ENCODE measurements at places on chromosomes 11 and 22.

DNA sequence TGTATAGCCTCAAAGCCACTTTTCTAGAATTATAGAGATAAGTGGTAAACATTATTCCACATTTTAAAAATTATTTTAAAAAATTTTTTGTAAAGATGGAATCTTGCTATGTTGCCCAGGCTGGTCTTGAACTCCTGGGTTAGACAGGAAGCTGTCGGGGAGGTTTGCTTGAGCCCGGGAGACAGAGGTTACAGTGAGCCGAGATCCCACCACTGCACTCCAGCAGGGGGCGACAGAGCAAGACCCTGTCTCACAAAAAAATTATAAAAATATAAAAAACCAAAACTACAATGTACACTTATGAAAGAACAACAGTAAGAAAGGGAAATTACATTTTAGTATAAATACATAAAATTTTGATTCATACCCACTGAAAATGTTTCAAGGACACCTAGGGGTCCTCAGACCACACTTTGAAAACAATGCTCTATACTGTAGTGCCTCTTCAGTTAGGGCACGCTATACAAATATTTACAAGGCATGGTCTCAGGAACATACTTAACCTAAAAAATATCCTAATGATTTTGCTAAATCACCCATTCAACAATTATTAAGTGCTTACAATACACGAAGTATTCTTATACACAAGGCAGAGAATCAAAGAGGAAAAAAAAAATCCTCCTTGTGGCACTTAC is 111.2 kb downstream of the MRTFA start:
- DNase-seq = no peak

GRCh38 chr11:63979426-63979825 is 5.0 kb downstream of the COX8A start:
- no peak for DNase-seq

DNA sequence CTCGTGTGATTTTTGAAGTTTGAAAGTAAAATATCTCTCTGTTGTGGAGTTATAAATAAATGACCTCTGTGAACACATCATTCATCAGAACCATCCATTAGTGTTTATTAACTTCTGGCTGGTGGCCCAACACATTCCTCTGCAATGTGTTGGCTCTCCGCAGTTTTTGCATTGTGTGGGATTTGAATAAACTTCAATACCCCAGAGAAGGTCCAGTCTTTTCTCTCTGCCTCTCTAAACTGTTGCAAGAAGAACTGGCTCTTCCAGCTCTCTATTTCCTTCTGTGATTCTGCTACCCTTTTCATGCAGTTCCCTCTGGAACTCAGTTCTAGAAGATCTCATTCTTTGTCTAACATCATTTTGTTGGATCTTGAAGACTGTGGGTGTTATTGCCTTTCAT is 125.0 kb upstream of the ARHGAP42 start:
- no peak for DNase-seq

- no peak for DNase-seq
Observed at GRCh38 chr11:5922749-5923426, 19.2 kb upstream of the OR56A3 start.

DNA sequence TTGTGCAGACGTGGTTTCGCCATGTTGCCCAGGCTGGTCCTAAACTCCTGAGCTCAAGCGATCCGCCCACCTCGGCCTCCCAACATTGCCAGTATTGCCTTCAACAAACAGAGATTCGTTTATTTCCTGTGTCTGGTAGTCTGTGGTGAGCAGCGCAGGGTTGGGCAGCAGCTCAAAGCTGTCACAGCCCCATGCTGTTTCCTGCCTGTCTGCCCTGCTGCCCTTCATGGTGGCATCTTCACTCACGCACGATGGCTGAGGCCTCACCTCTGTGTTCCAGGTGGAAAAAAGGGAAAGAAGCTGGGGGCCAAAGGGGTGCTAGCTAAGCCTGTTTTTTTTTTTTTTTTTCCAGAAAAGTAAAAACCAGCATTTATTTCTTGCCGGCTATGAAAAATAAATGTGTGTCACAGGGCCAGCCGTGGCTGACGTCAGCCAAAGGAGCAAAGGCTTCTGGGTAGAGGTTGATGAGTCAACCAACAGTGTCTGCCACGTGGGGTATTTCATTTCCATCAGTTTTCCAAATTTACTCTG is 28.8 kb downstream of the TBC1D22A start:
- no peak for DNase-seq

DNA sequence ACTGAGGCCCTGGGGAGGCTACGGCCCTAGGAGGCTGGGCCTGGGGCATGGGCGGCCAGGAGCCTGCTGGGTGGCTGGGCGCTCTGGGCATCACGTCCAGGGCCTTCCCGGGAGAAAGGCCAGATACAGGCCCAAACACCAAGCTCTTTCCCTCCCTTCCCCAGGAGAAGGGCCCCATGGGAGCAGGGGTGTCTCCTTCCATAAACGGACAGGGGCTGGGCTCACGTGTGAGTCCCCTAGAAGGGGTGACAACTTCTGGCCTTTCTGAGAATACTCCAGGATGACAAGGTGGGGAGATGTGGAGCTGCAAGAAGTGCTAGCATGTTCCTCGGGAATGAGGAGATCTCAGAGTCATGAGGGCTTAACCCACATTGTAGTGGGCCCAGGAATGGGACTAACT is 19.5 kb upstream of the SYT8 start:
- DNase-seq = no peak

GRCh38 chr11:9399466-9399865 is 15.0 kb downstream of the IPO7 start:
- no peak for DNase-seq

- DNase-seq = no peak
Observed at GRCh38 chr11:8740129-8740528, 57.5 kb downstream of the RPL27A start.

- no peak for DNase-seq
Observed at GRCh38 chr11:7749456-7749855, 43.2 kb upstream of the OVCH2 start.

DNA sequence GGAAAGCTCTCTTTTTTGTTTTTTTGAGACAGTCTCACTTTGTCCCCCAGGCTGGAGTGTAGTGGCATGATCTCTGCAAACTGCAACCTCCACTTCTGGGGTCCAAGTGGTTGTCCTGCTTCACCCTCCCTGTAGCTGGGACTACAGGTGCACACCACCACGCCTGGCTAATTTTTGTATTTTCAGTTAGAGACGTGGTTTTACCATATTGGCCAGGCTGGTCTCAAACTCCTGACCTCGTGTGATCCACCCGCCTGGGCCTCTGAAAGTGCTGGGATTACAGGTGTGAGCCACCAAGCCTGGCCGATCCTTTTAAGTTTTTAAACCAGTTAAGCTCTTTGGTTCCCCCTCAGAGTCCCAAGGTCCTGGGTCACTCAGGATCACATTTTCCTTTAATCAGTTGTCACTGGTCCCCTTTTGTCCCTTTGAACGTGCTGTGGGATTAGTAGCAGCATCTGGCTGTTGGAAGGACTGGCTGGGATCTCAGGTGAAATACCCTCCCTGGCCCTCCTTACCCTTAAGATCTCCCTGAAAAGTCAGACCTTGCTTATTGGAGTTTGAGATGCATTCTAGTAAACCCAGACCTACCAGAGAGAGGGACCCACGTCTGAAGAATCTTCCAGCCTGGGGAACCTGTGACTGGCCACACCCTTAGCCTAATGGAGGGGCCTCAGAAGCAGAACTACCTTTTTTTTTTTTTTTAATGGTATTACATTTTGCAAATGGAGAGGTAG is 8.1 kb downstream of the MALAT1 start:
- no peak for DNase-seq

- no peak for DNase-seq
Observed at GRCh38 chr22:41831828-41832552, 915 bp upstream of the SREBF2 start.

GRCh38 chr11:66015454-66015881 is 3.7 kb downstream of the CST6 start:
- no peak for DNase-seq

DNA sequence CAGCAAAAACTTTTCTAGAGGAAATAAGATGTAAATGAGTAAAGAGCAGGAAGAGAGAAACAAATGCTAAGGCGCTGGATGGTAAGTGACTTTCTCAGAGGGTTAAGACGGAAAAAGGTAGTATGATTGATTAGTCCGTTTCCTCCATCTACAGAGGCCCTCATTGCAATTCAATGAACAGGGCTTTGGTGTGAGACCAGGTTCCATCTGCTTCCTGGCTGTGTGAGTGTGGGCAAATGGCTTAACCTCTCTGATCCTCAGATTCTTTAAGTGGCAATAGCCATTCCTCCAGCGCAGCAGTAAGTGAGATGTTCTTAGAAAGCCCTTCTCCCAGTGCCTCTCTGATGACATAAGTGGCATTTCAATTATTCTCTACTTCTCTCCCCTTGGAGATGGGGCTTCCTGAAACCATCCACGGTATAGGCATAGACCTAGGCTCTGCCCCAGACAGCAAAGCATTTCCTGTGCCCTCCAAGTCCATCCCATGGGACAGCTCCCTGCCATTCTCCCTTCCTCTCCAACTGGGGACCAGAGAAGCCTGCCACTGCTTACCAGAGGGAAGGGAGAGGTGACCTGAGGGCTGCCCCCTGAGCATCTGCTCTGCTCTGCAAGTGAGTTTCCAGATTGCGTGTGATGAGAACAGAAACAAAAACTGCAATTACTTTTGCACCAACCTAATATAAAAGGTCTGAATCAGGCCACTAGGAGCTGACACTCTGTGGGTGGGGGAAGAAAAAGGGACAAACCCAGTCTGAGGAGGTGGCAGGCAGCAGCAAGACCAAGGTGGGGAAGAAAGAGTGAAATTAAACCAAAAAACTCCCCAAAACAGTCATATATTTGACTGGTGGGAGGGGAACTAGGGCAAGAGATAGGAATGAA is 12.7 kb upstream of the CD44 start:
- DNase-seq = no peak

DNA sequence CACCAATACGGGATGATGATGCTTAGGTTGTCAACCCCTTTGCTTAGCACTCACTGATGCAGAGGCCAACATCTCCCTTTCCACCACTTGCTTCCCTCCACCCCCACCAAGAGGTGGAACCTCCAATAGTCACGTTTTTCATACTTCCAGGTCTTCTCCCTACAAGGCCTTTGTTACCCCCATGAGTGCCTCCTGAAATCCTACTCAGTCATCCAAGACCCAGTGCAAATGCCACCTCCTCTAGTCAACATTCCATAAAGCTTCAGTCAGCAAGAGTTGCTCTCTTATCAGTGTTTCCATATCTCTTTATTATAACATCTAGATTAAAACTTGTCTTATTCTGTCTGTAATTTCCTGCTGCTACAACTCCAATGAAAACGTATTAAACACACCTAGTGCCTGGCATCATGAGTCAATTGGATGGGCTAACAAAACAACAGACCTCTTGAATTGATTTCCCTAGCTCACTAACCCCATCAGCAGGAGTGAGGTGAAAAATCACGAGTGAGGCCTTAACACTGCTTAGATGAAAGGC is 370.7 kb upstream of the CCDC90B start:
- DNase-seq = no peak

GRCh38 chr11:77038825-77039326 is 4.7 kb downstream of the B3GNT6 start:
- DNase-seq = no peak

- no peak for DNase-seq
Observed at GRCh38 chr11:81098471-81098870, 1635.2 kb downstream of the FAM181B start.

DNA sequence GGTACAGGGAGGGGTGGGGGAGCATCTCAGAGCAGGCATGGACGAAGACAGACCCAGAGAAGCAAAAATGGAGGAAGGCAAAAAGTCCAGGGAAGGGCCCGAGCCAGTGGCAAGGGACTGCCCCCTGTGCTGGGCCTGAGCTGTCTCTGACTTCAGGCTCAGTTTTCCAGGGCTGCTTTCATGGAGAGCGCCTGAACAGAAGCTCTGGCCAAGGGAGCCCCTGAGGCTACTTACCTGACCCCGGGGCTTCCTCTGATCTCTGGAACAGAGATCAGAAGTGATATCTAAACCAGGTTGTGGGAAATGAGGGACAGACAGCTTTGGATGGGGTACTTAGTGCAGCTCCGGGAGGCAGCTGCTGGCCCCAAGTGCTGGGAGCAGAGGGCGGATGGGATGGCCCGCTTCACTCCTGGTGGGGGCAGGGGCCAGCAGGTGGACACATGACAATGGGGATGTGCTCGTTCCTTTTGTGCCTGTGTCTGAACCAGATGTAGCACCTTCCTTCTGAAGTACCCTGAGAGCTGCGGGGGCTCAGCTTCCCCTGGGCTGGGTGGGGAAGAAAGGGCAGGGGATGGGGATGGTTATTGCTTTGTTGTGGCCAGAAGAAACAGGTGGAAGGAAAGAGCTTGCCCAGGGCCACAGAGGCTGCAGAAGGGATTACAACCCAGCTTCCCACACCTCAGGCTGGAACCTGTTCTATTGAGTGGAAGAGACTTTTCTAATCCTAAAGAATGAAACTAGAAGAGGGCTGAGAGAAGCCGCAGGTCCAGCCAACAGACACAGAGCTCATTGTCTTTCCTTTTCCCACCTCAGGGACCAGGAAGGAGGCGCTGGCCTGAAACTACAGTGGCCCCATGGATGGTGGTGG is 5.7 kb downstream of the LRRC10B start:
- DNase-seq = peak; percentile 48

DNA sequence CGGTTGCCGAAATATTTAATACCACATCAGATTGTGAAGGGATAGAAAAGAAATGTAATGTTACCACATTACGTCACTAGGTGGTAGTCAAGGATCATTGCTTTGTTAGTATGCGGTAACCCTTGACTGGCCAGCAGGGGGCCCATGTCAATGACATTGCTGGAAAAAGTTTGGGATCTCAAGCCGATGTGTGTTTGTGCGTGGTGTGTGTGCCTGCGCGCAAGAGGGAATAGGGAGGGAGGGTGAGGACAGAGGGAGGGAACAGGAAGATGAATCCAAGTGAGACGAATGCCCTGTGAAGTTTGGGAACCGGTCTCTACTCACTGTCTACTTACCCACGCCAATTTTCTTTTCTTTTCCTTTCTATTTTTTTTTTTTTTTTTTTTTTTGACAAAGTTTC is 10.7 kb upstream of the MRGPRX2 start:
- DNase-seq = peak; percentile 80

- no peak for DNase-seq
Observed at GRCh38 chr11:104238916-104239315, 75.0 kb upstream of the PDGFD start.

DNA sequence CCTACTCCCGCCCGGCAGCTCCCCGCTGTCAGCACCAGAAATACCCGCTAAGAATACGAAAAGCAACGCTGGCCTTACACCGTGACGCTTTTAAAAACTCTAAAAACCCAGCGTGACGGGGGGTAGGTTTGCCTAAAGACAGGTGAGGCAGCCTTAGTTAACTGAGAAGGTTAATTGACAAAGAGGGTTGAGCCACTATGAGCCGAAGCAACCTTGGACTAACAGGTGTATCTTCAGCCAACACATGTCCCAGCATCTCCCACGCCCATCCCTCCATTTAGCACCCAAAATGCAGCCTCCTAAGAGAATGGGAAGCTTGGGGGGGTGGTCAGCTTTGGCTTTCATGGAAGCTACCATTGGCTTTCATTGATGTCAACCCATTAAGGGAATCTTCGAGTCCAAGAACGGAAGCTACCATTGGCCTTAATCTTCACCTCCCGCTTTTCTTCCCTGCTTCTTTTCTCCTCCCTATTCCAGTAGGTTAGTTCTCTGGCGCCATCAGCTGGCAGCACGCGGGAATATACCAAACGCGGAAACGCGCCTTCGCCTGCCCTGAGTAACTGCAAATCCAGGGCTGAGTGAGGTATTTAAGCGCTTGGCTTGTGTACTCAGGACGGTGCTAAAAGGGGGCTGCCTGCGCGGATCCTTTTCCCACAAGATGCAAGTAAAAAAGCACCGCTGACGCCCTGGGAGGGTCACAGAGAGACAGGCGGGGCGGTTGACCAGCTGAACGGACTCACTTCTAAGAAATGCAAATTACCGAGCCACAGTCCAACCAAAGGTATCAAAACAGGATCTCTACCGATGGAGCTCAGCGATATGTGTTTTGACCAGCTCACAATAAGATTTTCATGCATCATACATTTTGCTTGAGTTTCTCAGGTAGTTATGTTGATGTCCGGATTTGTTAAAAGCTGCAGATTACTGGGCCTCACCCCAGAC is 38.5 kb upstream of the GLYATL1 start:
- DNase-seq = no peak

All from NCI-H345 (cell line).